ENCODE measurements at places on chromosomes 13 and 19. TPM values are rescaled to one million over a fixed set of nuclear protein-coding genes. Genes with fewer than 3 reads are reported as not detected.

GRCh38 chr19:50333235-50333736, 4.1 kb upstream of the KCNC3 start:
- peak; percentile 97 for DNase-seq

- peak; percentile 87 for DNase-seq
These were observed 7.5 kb upstream of the LRFN1 start for GRCh38 chr19:39328046-39328705.

The PSPC1 gene
- total RNA-seq, result 106 TPM

The ZNF470 gene
- 4.6 TPM for total RNA-seq

The ZNF667 gene
- 3.1 TPM for total RNA-seq

The FCER2 gene
- not detected for total RNA-seq

The CFAP97D2 gene
- 3.6 TPM for total RNA-seq

The TMEM255B gene
- 7.6 TPM for total RNA-seq

The SIGLEC12 gene
- total RNA-seq, result 4.5 TPM

The LIM2 gene
- total RNA-seq, result not detected
